ENCODE measurements at places on chromosomes 6 and 20.
A peak's percentile ranks its signal among the peaks of the same experiment; 100 is the strongest.

GRCh38 chr6:63858691-63859090 is 223.1 kb downstream of the PHF3 start:
- no peak for ATAC-seq
- H3K4me1 ChIP-seq = no peaks in the 10 kb centered on the region
- H3K4me3 ChIP-seq = no peak overlapping the region

GRCh38 chr6:143298071-143298470 is 152.4 kb downstream of the ADAT2 start:
- H3K4me3 ChIP-seq = no peak overlapping the region
- H3K4me1 ChIP-seq = no peaks in the 10 kb centered on the region
- no peak overlapping the region for H3K27ac ChIP-seq
- peaks cover 6% of the 10 kb centered on the region for H3K36me3 ChIP-seq
- ATAC-seq = no peak
- H3K27me3 ChIP-seq = no peaks in the 10 kb centered on the region

DNA sequence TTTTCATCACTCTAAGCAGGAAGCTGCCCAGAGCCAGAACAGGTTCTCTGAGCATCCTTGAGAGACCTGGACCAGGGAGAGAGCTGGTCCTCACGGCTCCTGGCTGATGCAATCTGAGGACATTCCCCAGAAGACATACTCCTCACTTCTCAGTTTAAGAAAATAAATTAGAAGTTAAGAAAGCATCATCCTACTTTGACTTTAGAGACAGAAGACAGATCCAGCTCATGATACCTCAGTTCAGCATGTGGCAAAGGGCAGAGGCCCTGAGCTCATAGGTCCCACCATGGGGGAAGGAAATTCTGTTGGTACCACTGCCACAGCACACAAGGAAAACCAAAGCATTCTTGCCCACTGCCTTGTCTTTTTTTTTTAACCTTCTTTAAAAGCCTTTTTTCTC is 378.1 kb upstream of the JARID2 start:
- no peaks in the 10 kb centered on the region for H3K36me3 ChIP-seq
- H3K4me3 ChIP-seq = no peak overlapping the region
- H3K27me3 ChIP-seq = no peaks in the 10 kb centered on the region
- peaks cover 16% of the 10 kb centered on the region for H3K4me1 ChIP-seq
- no peak for ATAC-seq
- H3K27ac ChIP-seq = no peak overlapping the region

DNA sequence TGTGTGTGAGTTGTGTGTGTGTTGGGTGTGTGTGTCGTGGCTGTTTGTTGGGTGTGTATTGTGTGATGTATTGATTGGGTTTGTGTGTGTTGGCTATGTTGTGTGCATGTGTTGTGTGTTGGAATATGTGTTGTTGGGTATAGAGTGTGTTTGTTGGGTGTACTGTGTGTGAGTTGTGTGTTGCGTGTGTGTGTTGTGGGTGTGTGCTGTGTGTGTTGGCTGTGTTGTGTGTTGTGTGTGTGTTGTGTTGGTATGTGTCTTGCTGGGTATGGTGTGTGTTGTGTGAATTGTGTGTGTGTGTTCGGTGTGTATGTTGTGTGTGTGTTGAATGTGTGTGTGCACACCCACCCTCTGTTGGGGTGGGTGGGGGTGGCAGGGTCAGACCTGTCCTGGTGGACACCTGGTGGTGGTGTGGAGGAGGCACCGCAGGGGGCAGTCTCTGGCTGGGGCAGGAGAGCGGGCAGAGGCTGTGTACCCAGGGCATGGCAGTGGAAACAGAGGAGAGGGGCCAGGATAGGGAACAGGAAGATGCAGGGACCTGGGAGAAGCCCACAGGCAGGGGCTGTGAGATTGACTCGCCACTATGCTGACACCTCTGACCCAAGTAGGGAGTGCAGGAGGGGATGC is 25.5 kb upstream of the PXDC1 start:
- peaks cover 15% of the 10 kb centered on the region for H3K4me1 ChIP-seq
- H3K36me3 ChIP-seq = no peaks in the 10 kb centered on the region
- peak overlapping the region; percentile 12 for H3K27ac ChIP-seq
- no peak overlapping the region for H3K4me3 ChIP-seq
- H3K27me3 ChIP-seq = peaks cover 10% of the 10 kb centered on the region

DNA sequence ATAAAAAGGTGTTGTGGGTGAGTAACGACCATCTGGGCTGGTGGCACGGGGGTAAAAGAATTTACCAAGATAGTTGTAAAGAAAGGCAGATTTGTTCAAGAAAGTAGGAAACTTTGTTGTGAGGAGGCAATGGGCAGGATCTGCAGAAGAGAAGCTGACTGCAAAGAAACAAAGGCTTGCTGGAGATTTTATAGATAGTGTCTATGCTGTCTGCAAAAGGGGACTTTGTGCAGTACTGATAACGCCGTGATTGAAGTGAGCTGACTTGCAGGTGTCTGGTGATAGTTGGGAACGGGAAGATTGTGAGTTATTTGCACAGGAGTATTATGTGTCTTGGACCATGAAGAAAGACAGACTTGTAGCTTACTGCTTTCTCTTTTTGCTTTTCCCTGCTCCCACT is 36.8 kb upstream of the GSTA3 start:
- H3K4me1 ChIP-seq = no peaks in the 10 kb centered on the region
- peaks cover 46% of the 10 kb centered on the region for H3K27me3 ChIP-seq
- no peaks in the 10 kb centered on the region for H3K36me3 ChIP-seq

DNA sequence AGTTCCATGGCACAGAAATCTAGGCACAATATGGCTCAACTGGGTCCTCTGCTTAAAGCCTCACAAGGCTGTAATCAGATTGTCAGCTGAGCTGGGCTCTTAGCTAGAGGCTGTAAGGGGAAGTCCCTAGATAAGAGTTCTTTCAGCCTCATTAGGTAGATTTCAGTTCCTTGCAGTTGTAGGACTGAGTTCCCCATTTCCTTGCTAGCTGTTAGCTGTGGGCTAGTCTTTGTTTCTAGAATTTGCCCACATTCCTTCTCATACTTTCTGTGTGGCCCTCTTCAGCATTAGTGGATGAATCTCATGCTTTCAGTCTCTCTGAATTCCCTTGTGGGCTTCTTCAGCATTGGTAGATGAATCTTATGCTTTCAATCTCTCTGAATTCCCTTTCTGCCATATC is 71.0 kb upstream of the MRAP2 start:
- peak; percentile 87 for ATAC-seq
- H3K4me1 ChIP-seq = no peaks in the 10 kb centered on the region
- no peak overlapping the region for H3K4me3 ChIP-seq
- H3K27ac ChIP-seq = no peak overlapping the region
- no peaks in the 10 kb centered on the region for H3K27me3 ChIP-seq
- peaks cover 99% of the 10 kb centered on the region for H3K36me3 ChIP-seq

All from stimulated activated memory B cell treated with anti-CD40 and anti-IgM and Interleukin-4, amounts not matched to agents 10 μg/mL and 1 μg/mL and 100 μg/mL, for 72 hours (primary cell).